Nephron progenitor cell (in vitro differentiated cells): ENCODE measurements at places on chromosomes 6 and 20.

DNA sequence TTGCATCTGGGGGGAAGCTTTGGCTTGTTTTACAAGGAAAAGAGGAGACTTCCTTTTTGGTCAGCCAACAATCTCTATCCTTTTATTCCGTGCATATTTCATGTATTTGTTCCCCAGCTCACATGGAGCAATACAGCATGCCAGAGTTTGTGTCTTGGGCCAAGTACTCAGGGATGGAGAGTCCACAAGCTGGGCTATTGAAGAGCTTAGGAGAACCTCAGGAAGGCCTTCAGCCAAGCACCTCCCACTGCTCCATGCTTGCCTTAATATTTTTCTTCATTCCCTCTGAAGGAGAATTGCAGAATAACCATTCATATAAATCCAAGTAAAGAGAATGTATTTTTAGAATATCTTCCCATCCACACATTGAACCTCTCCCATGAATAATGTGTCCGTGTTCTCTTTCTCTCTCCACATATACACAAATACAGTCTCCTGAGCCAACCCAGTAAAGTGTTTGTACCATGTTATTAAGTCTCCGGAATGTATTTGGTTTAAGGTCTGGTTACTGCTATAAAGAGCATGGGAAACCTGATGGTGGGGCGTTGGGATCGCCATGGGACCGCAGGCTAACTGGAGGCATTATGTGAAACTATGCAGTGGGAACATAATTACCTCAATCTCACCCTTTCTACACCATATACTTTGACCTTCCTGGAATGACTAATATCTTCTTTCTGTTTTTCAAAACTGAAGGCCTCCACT, 3.0 kb downstream of the LAMA4 start:
- no peak for DNase-seq

- DNase-seq, result no peak
These were observed 104.8 kb downstream of the ELOVL4 start for GRCh38 chr6:79842376-79843040.

- DNase-seq, result no peak
These were observed 222.8 kb downstream of the LY86 start for GRCh38 chr6:6811128-6812009.

DNA sequence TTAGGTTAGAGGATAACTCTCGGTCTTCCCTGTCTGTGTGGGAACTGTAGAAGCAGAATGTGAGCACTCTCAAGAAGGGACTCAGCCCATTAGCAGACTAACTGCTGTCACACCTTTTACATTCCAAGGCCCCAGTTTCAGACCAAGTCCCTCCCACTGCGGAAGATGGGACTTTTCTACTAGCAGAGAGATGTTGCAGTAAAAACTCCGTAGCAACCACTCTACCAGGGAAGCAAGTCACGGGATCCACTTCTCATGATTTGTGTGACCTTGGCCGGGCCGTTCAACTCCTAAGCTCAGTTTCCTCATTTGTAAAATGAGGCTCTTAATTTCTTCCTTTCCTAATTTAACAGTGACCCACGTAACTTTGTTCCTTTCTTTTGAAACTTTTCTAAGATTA, 77.1 kb upstream of the SLC4A11 start:
- no peak for DNase-seq

DNA sequence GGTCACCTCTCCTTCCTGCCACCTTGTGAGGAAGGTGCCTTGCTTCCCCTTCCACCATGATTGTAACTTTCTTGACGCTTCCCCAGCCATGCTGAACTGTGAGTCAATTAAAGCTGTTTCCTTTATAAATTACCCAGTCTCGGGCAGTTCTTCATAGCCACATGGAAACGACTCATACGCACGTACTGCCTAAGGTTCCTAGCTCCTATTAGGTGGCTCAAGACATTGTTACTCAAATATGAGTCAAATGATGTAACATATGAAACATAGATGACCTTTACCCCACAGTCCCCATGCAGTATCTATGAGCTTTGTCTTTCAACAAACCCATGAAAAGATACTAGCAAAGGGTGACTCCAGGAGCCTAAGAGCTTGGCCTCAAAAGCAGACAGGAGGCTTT, 98.3 kb downstream of the SIM1 start:
- DNase-seq, result no peak

DNA sequence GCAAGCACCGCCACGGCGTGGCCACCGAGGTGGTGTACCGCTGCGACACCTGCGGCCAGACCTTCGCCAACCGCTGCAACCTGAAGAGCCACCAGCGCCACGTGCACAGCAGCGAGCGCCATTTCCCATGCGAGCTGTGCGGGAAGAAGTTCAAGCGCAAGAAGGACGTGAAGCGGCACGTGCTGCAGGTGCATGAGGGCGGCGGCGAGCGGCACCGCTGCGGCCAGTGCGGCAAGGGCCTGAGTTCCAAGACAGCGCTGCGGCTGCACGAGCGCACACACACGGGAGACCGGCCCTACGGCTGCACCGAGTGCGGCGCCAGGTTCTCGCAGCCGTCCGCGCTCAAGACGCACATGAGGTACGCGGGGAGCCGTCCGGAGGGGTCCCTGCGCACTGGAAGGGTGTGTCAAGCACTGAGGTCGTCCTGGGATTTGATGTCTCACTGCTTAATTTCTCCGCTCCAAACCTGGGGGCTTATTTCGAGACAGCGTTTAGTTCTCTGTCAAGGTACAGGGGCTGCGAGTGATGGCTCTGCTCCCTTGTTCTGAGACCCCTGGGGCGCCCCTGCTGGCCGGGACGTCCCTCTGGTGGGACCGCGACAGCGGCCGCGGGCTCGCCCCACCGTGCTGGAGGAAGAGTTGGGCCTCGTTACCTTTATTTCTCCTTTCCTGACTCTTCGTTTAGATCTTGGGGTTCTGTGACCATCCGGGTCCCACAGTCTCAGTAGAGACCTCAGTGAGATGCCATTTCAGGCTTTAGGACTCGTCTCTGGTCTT, 3.6 kb downstream of the GZF1 start:
- no peak for DNase-seq

DNA sequence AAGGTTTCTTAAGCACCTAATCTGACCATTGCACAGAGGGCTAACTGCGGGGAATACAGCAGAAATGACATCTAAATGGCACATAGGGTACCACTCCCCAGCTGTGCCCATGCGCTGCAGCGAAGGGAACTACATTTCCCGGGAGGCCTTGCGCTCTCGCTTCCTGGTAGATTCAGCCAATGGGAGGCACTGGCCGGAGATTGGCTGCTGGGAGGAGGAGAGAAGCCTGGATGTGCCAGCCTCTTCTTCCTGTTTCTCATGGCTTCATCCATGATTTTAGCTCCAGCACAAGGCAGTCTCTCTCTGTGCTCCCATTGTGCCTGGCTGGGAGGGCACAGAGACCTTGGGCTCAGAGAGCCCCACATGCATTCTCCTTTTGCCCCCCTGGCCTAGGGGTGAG, 101.7 kb upstream of the FOXA2 start:
- DNase-seq, result peak; percentile 54

DNA sequence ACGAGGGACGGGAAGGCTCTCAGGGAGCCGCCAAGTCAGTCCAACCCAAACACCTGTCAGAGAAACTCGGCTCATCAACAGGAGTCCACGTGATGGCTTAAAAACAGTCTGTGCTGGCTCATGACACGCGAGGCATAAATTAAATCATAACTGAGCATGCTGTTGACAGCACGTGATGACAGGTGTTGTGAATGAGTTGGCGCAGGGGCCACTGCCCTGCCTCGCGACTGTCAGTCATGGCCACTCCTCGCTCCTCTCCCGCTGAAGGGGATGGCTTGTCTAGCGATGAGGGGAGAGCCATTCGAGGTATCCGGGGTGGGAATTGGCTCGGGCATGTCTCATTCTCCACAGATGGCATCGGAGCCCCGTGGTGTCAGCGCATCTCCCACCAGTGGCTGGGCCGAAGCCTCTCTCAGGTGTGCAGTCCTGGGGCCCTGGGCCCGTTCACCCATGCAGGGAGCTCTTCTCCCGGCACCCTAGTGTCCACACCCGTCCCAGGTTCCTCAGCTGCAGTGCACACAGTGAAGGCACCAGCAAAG, 313.3 kb downstream of the BMP7 start:
- DNase-seq, result no peak

- no peak for DNase-seq
These were observed 680.4 kb upstream of the MAP3K7 start for GRCh38 chr6:91267246-91267645.

GRCh38 chr6:16723826-16724225, 37.4 kb downstream of the ATXN1 start:
- DNase-seq, result no peak

DNA sequence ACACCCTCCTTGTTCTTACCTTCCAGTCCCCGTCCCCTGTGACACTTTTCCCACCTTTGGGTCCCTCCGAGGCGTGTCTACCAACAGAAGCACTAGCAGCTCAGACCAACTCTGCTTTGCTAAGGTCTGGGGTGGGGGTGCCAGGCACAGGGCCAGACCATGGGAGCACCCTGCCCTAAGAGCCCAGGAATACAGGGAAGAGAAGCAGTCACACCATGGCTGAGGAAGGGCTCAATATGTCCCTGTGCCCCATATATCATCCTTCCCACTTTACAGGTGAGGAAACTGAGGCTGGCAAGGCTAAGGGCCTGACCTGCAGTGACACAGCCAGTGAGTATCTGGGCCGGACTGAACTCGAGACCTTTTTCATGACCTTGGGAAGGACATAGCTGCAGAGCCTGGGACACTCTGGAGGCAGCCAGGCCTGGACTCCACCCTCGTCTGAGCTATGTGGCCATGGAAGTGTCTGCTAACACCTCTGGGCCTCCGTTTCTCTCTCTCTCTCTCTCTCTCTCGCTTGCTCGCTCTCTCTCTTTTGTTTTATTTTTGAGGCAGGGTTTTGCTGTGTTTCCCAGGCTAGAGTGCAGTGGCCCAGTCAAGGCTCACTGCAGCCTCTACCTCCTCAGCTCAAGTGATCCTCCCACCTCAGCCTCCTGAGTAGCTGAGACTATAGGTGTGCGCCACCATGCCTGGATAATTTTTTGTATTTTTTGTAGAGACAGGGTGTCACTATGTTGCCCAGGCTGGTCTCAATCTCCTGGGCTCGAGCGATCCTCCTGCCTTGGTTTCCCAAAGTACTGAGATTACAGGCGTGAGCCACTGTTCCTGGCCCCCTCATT, 156.7 kb downstream of the GRM4 start:
- DNase-seq, result no peak

- DNase-seq, result no peak
These were observed 52.2 kb downstream of the ADGB start for GRCh38 chr6:146650799-146651481.

DNA sequence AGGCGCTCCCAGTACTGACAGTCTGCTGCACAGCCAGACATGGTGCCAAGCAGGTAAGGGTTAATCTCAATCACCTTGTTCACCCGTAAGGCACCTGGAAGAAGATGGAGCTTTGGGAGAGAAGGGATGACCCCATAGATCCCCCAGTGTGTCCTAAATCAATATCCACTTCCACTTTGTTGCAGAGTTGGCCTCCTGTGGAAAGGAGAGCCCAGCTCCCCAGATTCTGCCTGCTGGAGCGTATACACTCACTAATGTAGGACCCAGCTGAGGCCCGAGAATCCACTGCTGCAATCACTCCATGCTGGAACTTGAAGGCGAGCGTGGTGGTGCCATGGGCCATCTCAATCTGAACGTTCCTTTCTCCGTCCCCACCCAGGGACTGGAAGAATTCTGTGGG, 1.2 kb downstream of the PSMB8 start:
- DNase-seq, result no peak

DNA sequence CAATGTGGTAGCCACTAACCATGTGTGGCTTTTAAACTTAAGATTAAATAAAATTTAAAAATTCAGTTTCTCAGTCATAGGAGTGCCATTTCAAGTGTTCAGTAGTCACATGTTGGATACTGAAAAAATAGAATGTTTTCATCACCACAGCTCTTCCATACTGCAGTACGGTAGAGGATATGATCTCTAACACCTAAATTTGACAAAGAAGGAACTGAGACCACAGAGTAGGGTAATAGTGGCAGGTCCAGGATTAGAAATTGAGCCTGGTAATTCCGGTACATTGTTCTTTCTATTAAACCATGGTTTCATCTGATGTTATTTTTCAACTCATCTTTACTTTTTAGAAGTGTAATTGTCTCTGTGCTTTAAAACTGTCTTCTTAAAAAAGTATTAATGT, 104.0 kb downstream of the CD2AP start:
- DNase-seq, result no peak

DNA sequence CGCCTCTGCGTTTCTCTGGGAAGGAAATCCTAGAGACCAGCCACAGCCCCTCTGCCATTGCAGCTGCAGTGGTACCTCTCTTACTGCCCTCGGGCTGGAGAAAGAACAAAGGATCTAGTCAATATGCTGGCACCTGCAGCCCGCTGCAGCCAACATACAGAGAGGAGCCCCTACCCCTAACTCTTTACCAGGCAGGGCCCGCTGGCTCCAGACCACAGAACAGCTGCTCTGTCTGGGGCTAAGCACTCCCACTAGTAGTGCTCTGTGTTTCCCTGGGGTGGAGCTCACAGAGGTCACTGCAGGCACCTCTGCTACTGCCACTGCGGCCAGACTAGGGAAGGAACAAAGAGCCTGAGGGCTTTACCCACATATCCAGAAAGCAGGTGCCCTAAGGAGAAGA, 93.8 kb upstream of the IMPG1 start:
- no peak for DNase-seq

- no peak for DNase-seq
These were observed 174.5 kb downstream of the CDC5L start for GRCh38 chr6:44561832-44562665.

DNA sequence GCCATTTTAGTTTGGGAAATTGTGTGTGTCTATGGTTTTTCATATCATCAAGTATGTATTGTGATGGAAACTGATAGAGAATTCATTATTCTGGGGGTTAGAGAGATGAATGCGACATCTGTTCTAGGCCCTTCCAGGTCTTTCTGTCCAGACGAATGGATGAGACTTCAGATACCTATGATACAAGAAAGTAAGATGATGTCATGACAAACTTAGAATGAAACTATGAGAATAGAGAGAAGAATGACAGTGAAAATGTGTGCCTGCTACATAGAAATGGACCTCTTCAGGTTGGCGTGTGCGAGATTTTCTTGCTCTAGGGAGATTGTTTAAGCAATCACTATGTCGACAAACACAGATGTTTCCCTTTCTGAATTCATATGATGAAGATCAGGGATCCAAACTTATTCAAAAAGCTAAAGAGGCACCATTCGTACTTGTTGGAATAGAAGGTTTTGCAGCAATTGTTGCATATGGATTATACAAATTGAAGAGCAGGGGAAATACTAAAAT, 76.1 kb downstream of the SCAND1 start:
- DNase-seq, result no peak

- DNase-seq, result no peak
These were observed 2.0 kb downstream of the CLIC5 start for GRCh38 chr6:46013639-46014038.

- DNase-seq, result no peak
These were observed 197.0 kb downstream of the SIM1 start for GRCh38 chr6:100267721-100268123.

GRCh38 chr20:2606507-2607006, 45.9 kb upstream of the NOP56 start:
- DNase-seq, result no peak
